ENCODE measurements at places on chromosomes 12 and 14.

GRCh38 chr12:57190821-57191220 is 25.8 kb upstream of the NXPH4 start:
- no peak for DNase-seq

DNA sequence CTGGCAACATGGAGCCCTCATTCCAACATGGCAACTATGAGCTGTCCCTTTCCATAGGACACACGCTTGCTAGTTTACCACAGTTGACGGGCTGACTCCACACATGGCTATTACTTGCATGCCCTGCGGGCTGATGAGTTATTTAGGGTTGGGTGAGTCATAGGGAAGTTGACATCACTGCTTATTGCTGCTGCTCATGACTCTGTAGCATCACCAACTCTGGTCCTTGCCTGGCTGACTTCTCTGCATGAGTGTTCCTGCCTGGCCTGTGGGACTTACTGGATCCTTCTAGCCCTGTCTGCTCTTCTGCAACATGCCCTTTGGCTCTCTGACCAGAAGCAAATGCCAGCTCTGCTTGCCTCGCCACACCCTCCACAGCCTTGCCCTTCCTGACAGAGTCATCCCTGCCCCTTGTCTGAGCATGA is 199.5 kb downstream of the ANO6 start:
- DNase-seq: peak; percentile 93

DNA sequence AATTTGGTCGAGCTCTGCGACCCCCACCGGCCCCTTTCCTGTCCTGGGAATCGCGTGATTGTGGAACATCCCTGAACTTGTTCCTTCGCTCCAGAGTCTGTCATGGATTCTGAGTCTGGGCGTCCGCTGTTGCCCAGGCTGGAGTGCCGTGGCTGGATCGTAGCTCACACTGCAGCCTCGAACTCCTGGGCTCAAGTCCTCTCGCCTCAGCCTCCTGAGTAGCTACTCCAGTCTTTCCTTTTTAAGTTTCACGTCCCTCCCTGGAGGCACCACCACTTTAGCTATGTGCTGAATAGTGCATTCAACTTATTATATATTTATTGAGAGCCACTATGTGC is 698 bp downstream of the ACOT6 start:
- DNase-seq: no peak

DNA sequence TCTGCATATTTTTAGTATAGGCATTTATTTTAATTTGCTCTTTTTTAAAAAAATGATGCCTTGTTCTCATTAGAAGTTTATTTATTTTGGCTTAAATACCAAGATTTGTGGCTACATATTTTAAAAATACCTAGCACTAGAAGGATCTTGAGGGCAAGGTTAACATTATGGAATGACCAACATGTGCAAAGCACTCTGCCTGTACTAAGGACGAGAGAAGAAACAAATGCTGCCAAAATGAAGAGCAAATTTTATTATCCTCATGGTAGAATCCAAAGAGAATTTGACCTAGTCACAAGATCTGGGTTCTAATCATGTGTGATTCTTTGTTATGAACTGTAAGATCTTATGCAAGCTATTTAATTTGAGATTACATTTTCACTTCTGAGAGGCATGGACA is 2.8 kb downstream of the CAND1 start:
- no peak for DNase-seq

GRCh38 chr12:64691795-64692583 is 67.2 kb downstream of the GNS start:
- no peak for DNase-seq

- DNase-seq: no peak
These were observed 23.8 kb downstream of the GLIPR1L2 start for GRCh38 chr12:75414671-75415070.

DNA sequence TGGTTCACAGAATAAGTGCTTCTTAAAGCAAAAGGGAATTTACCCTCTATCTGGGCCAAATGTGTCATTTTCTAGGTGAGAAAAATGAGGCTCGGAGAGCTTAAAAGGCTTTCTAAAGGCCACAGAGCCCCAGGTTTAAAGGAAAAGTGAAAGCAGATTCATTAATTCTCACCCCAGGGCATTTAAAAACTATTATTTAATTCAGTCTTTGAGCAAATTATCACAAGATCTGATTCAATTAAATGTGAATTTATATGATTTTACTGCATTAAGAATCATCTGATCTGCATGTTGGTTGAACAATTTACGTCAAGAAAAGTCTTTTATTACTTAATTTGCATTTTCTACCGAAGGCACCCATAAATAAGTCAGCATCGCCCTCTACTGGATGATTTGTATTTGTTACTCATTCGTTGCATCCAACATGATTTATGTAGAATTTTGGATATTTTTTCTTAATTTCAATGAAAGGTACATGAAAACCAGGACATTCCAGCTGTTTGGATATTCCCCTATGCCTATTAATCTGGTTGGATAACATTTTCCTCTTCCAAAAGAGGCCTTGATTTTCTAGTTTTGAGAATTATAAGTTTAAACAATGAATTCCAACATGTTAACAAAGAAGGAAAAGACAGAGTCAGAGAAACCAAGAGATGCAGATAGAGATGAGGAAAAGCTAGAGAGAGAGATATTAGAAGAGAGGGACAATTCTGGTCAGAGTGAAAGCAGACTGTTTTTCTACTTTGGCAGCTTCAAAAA is 19.1 kb upstream of the DHRS7 start:
- DNase-seq: peak; percentile 62

All from MV-4-11 (cell line).